ENCODE measurements at places on chromosomes 2 and 18. TPM values are rescaled to one million over a fixed set of nuclear protein-coding genes. Genes with fewer than 3 reads are reported as not detected.

Gene ATP6V1C2
- total RNA-seq: not detected

- no peaks in the 10 kb centered on the region for H3K36me3 ChIP-seq
- no peak overlapping the region for H3K4me3 ChIP-seq
- no peak for DNase-seq
- no peaks in the 10 kb centered on the region for H3K27me3 ChIP-seq
Measured at GRCh38 chr18:48342581-48342980, 66.6 kb downstream of the ZBTB7C start.

DNA sequence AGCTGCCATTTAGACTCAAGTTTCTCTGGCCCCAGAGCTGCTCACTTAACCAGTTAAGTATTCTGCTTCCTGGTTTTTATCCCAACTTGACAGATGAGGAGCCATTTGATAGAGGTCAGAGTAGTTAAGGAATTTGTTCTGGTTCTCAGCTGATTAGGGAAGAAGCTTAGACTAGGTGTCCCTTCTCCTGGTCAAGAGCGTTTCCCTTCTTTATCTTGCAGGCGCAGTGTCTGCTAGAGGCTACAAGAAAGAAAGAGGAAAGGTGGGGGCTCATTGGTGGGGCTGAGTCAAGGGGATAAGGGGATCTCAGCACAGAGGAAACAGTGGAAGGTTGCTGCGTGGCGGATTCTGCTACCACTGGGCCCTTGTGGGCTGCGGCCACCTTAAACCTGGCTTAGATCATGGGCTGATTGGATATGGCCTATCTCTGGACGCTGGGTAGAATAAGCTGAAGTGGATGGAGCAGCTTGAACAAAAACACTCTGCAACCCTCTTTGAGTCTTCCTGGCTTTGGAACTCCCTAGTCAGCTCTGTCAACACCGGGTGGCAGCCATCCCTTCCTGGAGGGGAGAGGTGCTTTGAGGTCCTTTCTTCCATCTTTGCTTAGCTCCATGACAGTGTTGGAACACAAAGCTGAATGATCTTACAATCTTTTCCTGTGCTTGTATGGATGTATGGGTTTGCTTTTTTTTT, 70.8 kb downstream of the QPCT start:
- H3K36me3 ChIP-seq: no peaks in the 10 kb centered on the region
- DNase-seq: peak; percentile 14
- no peaks in the 10 kb centered on the region for H3K27me3 ChIP-seq
- H3K4me1 ChIP-seq: peaks cover 6% of the 10 kb centered on the region
- no peak overlapping the region for H3K27ac ChIP-seq

DNA sequence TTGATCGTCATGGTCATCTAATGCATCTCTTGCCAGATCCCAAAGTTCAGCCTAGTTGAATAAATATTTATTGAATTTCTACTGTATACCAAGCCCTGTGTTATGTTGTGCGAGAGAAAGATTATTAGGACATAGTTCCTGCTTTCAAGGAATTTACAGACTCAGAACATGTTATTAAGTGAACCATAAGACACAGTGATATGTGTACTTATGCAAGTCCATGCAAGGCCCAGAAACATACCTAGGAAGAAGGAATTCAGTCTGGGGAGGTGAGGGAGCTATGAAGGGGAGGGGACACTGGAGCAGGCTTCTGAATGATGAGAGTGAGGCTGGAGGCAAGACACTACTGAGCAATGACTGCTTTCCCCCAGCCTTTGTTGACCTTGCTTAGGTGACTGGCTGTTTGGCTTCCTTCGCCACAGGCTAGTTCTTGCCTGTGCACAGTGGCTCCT, 81.4 kb downstream of the ACAA2 start:
- no peak overlapping the region for H3K27ac ChIP-seq
- H3K4me3 ChIP-seq: no peak overlapping the region
- H3K4me1 ChIP-seq: no peaks in the 10 kb centered on the region
- peaks cover 3% of the 10 kb centered on the region for H3K27me3 ChIP-seq
- DNase-seq: no peak
